ENCODE measurements at places on chromosomes 1 and 21. TPM values are rescaled to one million over a fixed set of nuclear protein-coding genes. Genes with fewer than 3 reads are reported as not detected.

Gene INAVA
- total RNA-seq = 0.06 TPM

Gene MROH9
- total RNA-seq = not detected

Gene THEMIS2
- total RNA-seq = 17.1 TPM

Gene CHIT1
- 0.06 TPM for total RNA-seq

Gene INSRR
- total RNA-seq = not detected
